Caudate nucleus (tissue), 63 donors: ENCODE measurements at places on chromosomes 2 and 18.

- no peak for DNase-seq
Observed at GRCh38 chr2:101238930-101239759, 13.5 kb upstream of the CNOT11 start.

DNA sequence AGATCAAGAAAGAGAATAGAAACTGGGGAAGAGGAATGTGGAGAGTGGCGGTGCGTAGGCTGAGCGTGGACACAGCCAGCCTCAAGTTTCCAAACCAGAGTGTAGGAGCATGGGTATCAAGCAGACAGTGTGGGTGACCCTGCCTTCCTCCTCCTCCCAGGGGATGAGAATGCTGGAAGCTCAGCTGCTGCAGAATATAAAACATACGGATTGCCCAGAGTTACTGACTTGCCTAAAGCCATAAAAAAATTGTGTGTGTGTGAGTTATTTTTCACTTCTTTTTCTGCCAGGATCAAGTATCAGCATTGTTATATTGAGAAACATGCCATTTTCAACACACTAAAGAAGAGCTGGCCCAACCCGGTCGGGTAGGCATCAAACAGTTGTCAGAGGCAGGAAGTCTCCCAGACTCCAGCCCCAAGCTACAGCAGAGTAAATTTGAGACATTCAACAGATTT is 333.3 kb upstream of the ACVR2A start:
- no peak for DNase-seq

- no peak for DNase-seq
Observed at GRCh38 chr2:206869824-206870495, 69.4 kb upstream of the CPO start.

- no peak for DNase-seq
Observed at GRCh38 chr2:180983468-180984242, 3.2 kb downstream of the UBE2E3 start.

GRCh38 chr2:101116841-101117552 is 34.2 kb downstream of the TBC1D8 start:
- DNase-seq: no peak
